ENCODE measurements at places on chromosomes 6 and 20.

GRCh38 chr6:36720251-36721141, 22.9 kb downstream of the RAB44 start:
- DNase-seq = no peak

GRCh38 chr20:54600634-54601033, 125.2 kb downstream of the DOK5 start:
- DNase-seq = no peak

DNA sequence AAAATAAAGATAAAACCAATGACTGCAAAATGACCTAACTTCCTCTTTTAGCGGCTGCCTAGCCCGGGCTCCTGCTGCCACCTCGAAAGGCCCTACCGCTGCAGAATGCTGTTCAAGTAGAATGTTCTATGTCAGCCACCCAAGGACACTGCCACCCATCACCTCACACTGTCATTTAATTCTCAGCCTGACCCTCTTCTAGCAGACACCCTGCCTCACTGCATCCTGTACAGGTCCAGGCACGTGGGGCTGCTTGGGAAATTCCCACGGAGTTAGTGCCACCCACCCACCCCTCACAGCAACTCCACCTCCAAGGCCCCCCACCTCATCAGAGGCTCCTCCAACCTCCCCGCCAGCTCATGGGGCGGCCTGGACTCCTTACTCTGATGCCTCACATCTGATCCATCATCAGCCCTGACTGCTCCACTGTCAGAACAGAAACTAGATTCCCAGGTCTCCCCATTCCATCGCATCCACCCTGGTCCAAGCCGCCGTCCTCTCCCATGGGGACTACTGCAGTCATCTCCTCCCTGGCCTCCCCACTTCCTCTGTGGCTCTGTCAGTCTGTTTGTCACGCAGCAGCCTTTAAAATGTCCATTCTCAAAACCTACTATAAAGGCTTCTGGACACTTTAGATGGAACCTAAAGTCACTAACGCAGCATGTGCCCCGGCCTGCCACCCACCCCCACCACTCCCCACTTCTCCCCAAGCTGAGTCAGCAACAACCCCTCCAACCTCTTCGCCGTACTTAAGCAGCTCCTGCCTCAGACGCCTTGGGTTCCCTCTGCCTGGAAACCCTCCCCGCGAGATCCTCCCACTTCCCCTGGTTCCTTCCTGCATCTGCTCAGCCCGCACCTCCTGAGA, 17.0 kb downstream of the NFATC2 start:
- no peak for DNase-seq

DNA sequence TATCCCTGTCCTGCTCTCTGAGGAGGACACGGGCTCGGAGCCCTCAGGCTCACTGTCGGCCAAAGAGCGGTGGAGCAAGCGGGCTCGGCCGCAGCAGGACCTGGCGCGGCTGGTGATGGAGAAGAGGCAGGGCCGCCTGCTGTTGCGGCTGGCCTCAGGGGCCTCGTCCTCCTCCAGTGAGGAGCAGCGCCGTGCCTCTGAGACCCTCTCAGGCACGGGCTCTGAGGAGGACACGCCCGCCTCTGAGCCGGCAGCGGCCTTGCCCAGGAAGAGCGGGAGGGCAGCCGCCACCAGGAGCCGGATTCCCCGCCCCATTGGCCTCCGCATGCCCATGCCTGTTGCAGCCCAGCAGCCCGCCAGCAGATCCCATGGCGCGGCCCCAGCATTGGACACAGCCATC, 14.2 kb upstream of the SLC22A7 start:
- no peak for DNase-seq

GRCh38 chr6:57265755-57266221, 43.7 kb upstream of the RAB23 start:
- DNase-seq = no peak

DNA sequence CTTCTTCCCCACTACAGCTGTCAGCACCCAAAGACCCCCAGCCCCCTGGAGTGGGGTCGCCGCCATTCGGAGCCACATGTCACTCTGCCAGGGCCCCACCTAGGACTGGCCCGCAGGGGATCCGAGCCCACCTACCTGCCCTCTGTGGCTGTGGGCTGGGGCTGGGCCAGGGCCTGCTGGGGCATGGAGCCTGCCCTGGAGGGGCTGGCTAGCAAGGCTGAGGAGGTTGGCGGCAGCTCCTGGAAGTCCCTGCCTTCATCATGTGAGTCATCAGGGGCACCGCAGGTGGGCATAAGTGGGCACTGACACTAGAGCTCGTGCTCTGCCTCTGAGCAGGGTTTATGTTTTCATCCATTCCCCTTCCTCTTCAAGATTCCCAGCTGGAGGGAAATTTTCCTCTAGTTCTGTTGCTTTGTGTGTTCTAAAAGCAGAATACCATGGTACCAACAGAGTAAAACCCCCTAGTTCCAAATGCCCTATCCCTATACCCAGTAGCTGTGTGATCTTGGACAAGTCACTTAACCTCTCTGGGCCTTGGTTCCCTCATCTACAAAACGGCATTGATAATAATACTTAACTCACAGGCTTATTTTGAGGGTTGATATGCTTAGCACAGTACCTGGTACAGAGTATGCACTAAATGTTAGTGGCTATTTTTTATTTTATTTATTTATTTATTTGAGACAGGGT, 8.7 kb upstream of the FANCE start:
- no peak for DNase-seq

GRCh38 chr6:6694825-6695624, 106.5 kb downstream of the LY86 start:
- no peak for DNase-seq
